ENCODE measurements at places on chromosomes 3 and 15.

DNA sequence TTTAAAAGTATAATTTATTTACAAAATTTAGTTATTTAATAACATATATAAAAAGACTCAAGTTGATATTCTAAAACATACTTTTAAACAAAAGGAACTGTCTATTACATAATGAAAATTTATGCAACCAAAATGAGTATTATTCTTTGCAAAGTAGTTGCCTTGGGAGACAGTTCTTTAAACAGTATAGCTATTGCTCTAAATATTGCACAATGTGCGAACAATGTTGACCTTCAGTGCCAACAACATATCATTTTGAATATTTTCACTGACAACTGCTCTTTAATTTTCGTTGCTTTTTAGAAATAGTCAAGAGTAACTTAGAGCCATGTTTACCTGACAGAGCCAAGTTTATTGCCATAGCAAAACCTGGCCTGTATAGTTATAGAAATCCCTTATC is 124.9 kb downstream of the ZBTB20 start:
- no peak for DNase-seq

GRCh38 chr15:77642793-77643430 is 10.2 kb upstream of the LINGO1 start:
- DNase-seq: no peak

- no peak for DNase-seq
Observed at GRCh38 chr15:100785181-100786138, 94.2 kb upstream of the ALDH1A3 start.

DNA sequence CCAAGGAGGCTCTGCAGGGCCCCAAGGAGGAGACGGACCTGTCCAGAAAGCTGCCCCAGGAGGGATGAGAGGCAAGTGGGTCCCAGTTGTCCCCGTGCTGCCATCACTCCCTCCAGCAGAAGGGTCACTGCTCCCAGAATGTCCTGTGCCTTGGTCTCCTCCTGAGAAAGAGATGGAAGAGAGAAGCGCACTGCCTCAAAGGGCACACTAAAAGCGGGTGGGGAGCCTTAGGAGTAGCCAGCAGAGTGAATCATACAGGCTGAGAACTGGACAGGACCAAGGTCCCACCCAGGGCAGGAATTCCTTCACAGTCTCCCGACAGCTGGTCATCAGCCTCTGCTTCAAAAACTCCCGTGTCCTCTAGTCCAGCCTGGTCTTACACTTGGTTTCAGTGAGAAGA is 4.6 kb downstream of the THPO start:
- no peak for DNase-seq

DNA sequence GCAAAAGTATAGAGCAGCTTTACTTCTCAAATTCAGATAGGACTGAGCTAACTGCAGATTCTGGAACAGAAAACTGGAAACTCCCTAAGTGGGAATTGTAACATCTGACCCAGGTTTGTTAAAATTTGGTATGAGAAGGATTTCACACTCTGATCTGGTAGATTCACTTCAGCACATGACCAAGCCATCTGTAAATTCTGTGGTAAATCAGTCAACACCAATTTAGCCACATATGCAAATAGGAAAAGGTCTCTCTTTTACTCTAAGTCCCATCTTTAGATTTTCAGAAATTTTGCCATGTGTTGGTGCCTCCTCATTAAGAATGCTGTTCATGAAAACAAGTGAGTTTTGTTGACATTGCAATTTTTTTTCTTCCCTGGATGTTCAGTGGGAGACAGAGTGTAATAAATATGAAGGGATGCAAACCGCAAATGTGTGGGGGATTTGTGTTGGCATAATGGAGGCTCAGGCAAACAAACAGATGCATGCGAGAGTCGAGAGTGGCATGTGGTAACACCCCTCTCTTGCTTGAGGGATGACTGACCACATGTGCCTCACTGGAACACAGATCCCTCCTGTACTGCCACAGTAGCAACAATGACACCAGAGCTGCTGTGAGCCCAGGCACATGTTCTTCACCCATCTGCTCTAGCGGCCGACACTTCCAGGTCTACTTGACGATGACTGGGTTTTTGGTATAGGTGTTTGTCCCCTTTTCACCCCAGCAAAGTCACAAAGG is 146.6 kb downstream of the FEZF2 start:
- DNase-seq: no peak

DNA sequence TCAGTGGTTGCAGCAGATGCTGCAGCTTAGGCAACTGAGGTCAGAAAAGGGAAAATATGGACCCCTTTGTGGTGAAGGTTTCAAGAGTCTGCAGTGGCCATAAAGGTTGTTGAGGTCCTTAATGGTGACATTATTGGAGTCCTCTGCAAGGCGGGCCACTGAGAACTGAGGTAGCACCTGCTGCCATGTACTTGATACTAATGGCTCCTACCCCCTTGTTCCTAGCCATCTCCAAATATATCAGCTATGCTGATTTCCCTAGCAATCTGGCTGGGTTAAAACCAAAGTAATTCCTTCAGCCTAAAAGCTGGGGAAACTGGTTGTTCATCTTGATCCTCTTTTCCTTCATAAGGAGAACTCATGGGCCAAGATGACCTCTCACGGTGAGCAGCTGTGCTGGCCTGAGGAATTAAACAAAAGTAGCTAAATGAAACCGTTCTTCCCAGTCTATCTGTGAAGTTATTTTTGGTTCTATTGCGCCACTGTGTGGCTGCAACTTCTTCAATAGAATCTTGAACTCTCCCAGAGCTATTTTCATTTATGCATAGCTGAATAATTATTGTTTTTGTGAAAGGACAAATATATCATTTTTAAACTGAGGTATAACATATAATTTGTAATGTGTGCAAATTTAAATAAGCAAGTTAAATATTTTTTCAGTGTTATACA is 76.1 kb upstream of the PLSCR4 start:
- no peak for DNase-seq

DNA sequence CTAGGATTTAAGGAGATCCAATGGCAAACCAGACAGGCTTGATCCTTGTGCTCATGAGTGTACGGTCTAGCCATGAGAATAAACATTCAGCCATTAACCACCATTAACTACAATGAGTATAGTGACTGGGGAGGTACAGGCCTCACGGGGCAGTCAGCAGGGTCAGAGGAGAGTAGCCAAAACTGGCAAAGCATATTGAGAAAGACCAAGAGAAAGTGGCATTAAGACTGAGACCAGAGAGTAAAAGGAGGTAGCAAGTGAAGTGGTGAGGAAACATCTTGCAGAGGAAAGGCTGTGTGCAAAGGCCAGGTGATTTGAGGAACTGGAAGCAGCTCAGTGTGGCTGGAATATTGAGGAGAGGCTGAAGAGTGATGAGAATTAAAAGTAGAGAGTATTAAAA is 407.2 kb upstream of the LMCD1 start:
- no peak for DNase-seq

DNA sequence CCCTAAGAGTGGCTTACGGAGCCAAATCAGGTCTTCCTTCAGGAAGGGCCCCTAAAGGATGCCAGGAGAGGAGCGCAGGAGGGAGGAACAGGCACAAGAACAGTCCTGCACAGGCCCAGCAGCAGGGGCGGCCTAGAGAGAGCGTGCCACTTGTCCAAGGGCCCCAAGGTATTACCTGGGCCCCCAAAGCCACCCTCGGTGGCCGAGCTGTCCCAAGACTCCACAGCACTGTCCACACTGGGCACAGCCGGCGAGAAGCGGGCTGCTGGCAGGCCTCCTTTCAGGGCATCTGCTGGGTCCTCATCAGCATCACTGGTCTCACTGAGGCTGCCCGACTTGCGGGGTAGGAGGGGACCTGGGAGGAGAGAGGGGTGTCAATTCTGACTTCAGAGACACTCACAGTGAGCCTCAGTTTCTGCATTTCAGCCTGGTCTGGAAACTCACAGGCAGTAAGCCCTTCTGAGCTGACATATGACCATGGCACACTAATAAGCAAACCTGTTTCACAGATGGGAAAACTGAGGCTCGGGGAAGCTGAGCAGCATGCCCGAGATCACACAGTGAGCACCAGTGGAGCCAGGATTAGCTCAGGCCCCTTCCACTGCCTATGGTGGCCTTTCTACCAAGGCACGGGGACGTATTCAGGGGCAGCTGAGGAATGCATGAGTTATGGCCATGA is 33.4 kb downstream of the GRIP2 start:
- DNase-seq: no peak

DNA sequence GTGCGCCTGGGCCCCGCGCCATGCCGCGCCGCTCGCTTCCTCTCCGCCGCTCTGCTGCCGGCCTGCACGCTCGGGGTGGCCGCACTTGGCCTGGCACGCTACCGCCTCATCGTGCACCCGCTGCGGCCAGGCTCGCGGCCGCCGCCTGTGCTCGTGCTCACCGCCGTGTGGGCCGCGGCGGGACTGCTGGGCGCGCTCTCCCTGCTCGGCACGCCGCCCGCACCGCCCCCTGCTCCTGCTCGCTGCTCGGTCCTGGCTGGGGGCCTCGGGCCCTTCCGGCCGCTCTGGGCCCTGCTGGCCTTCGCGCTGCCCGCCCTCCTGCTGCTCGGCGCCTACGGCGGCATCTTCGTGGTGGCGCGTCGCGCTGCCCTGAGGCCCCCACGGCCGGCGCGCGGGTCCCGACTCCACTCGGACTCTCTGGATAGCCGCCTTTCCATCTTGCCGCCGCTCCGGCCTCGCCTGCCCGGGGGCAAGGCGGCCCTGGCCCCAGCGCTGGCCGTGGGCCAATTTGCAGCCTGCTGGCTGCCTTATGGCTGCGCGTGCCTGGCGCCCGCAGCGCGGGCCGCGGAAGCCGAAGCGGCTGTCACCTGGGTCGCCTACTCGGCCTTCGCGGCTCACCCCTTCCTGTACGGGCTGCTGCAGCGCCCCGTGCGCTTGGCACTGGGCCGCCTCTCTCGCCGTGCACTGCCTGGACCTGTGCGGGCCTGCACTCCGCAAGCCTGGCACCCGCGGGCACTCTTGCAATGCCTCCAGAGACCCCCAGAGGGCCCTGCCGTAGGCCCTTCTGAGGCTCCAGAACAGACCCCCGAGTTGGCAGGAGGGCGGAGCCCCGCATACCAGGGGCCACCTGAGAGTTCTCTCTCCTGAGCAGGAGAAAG is 951 bp downstream of the GPR62 start:
- DNase-seq: no peak

Data from cortex of kidney (tissue), 1 donor.